ENCODE measurements at places on chromosomes 3 and 15.

GRCh38 chr3:177459401-177459800 is 262.1 kb upstream of the TBL1XR1 start:
- DNase-seq: no peak

DNA sequence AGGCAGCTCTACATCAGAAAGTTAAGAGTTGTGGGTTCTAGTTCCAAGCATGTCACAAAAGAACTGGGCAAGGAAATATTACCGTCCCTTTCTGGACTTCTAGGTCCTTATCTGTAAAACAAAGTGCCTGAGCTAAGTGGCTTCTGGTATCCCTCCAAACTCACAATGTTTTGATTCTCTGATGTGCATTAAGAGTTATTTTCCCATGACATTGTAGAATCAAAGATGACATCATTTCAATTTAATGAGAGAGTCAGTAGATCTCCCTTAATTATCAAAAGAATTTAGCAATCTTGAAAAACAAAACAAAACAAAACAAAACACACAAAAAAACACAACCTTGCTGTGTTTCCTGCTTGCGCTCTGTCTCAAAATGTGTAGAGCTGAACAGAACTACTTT is 88.7 kb downstream of the DUT start:
- DNase-seq: no peak

DNA sequence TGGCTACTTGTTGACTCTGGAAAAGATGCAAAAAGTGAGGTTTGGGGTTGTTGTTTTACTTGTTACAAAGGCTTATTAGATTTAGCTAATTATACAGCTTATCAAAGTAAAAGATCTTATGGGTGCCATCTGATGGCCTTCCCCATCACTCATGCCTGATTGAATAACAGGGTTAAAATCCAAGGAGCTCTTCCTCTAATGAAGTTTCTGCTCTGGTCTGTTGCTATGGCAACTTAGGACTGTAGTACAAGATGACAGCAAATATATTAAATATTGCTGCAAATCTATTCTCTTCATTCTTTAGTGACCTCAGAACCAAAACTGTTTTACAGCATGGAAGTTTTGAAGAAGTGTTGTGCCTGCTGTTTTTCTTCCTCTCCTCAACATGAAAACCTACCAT is 45.6 kb upstream of the SRGAP3 start:
- DNase-seq: no peak

DNA sequence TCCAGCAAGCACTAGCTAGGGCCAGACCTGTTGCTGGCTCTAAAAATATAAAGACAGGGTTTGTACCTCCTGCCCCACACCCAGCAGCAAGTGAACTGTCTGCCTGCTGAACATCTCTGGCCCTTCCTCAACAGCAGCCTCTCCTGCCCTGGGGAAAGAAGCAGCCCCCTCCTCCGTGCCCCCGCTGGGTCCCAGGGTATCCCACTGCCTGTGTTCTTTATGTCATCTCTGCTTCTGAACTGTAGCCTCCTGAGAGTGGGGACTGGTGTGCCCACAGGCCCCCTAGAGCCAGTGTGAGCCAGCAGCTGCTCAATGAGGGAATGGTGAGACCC is 54.5 kb downstream of the ACAD9 start:
- no peak for DNase-seq

- DNase-seq: no peak
Measured at GRCh38 chr3:43692085-43692855, 1.5 kb downstream of the ABHD5 start.

GRCh38 chr3:177367788-177368187 is 170.5 kb upstream of the TBL1XR1 start:
- no peak for DNase-seq

GRCh38 chr15:77224352-77224751 is 153.4 kb upstream of the TSPAN3 start:
- no peak for DNase-seq

GRCh38 chr3:57444469-57444868 is 99.7 kb downstream of the DNAH12 start:
- no peak for DNase-seq

DNA sequence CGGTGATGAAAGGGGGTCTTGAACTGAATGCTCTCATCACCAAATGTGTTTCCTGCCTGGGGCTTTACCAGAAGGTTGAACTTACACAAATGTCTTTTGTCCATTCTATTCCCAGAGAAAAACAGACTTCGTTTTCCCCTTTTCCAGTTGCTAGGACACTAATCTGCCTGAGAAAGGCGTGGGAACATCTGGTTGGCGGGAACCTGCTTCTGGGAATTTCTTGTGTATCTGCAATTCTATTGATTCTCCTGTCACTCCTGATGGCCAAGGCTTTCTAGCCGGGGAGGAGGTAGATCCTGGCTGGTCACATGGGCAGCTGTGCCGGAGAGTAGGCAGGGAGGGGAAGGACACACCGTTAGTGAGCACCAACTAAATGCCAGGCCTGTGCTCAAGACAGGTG is 31.1 kb upstream of the CCDC174 start:
- DNase-seq: no peak

- no peak for DNase-seq
Measured at GRCh38 chr15:51114437-51115119, 19.9 kb upstream of the TNFAIP8L3 start.

GRCh38 chr15:90530250-90531051 is 728 bp downstream of the CRTC3 start:
- no peak for DNase-seq

GRCh38 chr3:150970665-150971324 is 1.7 kb downstream of the CLRN1 start:
- DNase-seq: no peak

DNA sequence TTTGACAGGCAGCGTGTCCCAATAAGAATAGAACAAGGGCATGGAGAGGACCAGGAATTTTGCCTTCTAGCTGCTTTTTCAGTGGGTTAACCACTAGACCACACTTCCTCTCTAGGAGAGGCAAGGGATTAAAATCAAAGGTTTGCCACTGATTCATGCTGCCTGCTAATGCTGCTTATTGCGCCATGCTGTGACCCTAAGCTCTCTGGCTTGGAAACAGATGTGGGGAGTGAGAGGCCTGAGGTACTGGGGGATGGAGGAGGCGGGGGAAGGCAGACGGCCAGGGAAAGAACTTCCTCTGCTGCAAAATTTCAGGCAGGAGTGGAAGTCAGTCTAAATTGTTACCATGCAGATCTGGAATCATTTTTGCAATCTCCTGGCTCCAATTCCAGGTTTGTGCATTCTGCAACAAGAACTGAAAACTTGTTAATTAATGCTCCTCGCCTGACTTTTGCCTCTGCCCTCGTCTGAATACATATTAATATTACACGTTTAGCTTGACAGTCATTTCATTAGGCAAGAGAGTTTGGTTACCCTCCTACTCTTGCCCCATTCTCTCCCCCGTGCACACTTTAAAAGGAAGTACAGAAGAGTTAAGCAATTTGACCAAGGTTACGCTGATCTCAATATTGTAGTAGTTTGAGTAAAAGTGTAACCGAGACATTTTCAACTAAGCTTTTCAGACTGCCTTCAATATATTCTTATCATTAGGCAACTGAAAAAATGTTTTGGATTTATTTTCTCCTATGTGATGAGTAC is 121.7 kb upstream of the SPRED1 start:
- no peak for DNase-seq

- DNase-seq: no peak
Measured at GRCh38 chr15:56792211-56792610, 58.9 kb upstream of the ZNF280D start.

GRCh38 chr15:58908550-58909309 is 24.7 kb downstream of the SLTM start:
- no peak for DNase-seq

DNA sequence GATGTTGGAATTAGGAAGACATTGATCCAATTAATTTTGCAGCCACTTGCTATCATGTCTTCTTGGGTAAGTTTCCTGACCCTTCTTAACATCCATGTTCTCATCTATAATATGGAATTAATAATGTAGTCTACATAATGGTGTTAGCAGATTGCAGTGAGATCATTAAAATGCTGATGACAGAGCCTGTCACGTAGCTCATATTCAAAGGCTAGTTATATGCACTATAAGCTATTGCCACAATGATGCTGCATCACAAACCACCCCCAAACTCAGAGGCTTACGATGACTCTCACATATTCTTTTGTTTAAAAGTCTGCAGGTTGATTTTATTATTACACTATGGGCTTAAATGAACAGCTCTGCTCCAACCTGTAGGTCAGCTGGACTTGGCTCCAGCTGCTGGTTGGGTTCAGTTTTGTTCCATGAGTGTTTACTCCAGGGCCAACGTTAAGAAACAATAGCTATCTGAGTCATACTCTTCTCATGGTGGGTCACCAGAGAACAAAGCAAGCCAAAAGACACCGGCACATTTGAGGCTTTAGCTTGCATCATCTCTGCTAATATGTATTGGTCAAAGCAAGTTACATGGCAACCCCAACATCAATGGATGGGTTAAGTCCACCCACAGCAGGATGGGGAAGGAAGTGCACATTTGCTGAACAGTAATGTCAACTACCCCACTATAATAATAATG is 250.0 kb upstream of the SLCO3A1 start:
- DNase-seq: no peak

DNA sequence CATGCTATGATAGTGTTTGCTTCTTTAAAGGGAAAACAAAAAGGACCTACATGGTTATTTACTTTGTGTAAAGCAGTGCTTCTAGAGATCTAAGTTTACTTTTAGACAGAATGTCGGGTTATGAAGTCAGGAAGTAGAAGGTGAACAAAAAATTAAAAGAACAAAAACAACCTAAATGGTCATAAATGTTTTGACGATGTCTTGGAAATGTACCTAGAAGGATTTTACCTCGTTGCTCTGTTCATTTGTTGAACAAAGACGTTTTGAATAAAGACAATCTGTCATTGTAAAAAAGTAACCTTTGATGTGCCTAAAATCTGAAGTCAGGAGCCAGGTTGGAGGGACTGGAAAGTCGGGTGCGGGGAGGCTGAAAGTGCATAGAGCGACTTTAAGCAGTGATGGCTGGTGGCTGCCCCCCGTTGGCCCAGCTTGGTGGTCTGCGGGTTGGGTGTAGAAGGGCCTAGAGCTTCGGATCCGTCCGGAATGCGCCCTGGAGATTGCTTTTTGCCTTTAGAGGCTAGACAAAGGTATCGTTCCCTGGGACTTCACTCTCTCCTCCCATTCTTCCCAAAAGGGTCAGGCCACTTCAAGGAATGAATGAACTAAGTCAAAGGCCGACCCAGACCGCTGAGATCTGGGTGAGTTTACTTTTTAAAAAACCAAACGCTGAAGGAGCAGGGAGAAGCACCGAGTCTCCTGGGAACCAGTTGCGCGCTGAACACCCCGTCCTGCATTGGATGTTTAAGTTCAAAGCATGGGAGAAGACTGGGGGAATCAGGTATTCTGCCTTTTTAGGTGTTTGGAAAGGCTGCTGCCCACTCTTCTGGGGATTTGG is 2.1 kb downstream of the SOX14 start:
- no peak for DNase-seq

GRCh38 chr3:156741935-156742334 is 67.5 kb downstream of the TIPARP start:
- no peak for DNase-seq

GRCh38 chr15:64690578-64691296 is 84.7 kb downstream of the RBPMS2 start:
- DNase-seq: no peak

DNA sequence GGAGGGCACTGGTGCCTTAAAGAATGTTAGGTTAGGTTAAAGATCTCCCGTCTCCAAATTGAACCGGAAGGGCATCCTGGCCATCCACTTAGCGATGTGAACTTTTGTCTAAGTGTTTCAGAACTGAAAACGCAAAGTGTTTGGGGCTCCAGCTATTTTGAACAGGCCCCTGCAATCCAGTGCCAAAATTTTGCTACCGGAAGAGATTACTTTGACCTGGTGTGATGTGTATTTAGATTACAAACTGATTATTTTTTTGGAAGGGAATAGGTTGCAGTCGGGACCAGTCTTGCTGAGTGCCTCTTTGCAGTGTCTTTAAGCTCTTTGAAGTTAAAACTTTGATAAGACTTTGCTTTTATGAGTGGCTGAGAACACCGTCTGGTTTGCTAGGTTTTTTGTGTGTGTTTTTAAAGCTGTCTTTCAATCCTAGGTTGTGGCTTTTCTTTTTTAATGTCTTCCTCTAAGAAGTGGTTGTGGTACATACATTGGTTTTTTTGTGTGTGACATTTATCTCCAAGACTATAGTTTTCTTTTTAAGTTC is 179.6 kb downstream of the OR4M2 start:
- DNase-seq: no peak

DNA sequence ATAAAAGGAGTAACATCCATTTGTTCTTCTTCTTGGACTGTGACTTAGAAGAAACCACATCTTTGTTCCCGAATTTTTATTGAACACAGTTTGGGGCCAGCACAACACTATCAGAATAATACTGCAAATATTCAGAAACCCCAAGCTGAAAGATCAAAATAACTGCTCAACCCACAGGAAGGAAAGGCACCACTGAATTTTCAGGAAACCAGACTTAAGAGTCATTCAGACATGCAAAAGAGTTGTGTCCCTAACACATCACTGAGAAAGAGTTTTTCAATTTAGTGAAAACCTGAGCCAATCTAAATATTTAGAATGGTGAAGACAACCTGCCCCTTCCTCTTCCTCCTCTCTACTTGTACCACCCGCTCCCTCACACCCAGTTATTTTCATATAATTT is 295.0 kb upstream of the RORA start:
- DNase-seq: no peak

- DNase-seq: no peak
Measured at GRCh38 chr15:62495670-62496614, 330.9 kb upstream of the C2CD4B start.

GRCh38 chr3:147937341-147937740 is 528.2 kb downstream of the ZIC1 start:
- no peak for DNase-seq

GRCh38 chr3:39254806-39255449 is 24.9 kb downstream of the CX3CR1 start:
- DNase-seq: no peak

GRCh38 chr15:35281515-35281914 is 196.4 kb upstream of the NANOGP8 start:
- DNase-seq: no peak

GRCh38 chr3:127802606-127803005 is 19.7 kb downstream of the MGLL start:
- no peak for DNase-seq

- no peak for DNase-seq
Measured at GRCh38 chr3:15148614-15149013, 49.7 kb upstream of the RBSN start.

DNA sequence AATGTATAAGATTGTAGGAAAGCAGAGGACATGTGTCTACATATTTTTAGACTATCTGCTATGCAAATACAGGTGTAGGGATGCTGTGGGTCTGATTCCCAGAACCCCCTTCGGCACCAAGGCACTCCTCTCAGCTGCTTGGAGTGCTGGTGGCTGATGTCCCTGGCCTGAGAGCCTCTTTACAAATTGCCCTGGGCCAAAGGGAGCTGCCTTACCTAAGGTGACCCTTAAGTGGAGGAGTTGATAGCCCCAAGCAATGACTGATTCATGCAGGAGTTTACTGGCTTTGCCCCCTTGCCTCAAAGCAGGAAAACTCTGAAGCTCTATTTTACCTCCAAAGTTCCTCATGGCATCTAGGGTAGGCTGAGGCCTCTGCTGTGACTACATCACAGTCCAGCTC is 83.0 kb downstream of the ZNF385D start:
- DNase-seq: no peak

GRCh38 chr15:64134345-64134829 is 17.1 kb upstream of the SNX22 start:
- no peak for DNase-seq

- DNase-seq: no peak
Measured at GRCh38 chr3:56769116-56769707, 32.5 kb downstream of the ARHGEF3 start.

- no peak for DNase-seq
Measured at GRCh38 chr3:99094606-99095005, 193.1 kb upstream of the DCBLD2 start.
